ENCODE measurements at places on chromosomes 7 and 10.

- no peak for DNase-seq
These were observed 57.0 kb downstream of the BRI3 start for GRCh38 chr7:98338441-98338840.

GRCh38 chr10:106956216-106956915 lies 208.1 kb downstream of the SORCS1 start:
- DNase-seq, result no peak

DNA sequence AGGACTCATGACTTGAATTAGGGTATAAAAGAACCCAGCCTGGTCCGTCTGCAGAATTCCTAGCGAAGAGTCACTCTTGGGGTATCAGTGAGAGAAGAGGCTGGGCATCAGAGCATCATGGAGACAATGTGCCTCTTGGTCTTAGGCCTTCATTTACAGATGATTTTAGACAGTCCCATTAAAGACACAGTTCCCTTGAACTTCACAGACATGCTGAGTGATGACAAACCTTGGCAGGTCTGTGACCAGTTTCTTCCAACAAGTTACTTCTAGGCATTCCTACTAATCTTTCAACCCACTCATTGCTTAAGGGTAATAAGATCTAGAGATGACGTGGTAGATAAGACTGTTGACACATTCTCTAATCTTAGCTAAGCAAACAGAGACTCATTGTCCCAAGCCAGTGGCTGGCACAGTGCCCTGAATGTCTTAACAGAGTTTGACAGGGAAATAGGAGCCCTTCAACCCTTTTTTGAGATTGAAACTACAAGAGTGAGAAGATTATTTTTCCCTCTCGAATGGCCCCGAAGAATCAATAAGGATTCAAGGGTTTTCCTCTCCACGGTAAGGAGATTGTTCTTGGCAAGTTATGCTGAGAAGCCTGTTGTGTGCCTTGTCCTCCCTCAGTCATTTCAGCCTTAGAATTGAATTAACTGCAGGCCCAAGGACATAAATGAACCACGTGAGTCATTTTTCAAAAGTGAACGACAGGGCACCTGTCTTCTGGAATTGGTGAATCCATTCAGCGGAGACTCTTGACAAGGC lies 281.1 kb downstream of the CCDC3 start:
- DNase-seq, result peak; percentile 7

DNA sequence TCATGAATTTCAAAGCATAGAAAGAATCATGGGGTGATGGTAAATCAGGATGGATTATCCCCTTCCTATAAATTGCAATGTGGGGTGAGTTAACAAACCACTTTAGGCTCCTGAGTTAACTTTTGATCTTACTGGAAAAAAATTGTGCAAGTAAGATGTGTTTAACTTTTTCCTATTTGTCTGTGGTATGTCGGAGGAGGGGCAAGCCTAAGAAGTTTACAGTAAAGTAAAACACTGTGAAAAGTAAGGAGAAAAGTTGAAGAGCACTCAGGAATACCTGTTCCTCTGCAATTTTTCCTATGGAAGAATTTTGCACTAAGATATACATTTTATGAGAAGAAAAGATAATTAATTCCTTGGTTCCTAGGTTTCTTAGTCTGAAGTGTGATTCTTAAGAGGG lies 44.4 kb downstream of the IFIT5 start:
- no peak for DNase-seq

GRCh38 chr10:124336186-124336585 lies 82.5 kb downstream of the OAT start:
- DNase-seq, result no peak

- DNase-seq, result no peak
These were observed 2.6 kb upstream of the TNS3 start for GRCh38 chr7:47584536-47584895.

- DNase-seq, result no peak
These were observed 8.3 kb upstream of the GPR37 start for GRCh38 chr7:124773938-124774337.

- no peak for DNase-seq
These were observed 573.4 kb downstream of the ETV1 start for GRCh38 chr7:13416071-13416470.

DNA sequence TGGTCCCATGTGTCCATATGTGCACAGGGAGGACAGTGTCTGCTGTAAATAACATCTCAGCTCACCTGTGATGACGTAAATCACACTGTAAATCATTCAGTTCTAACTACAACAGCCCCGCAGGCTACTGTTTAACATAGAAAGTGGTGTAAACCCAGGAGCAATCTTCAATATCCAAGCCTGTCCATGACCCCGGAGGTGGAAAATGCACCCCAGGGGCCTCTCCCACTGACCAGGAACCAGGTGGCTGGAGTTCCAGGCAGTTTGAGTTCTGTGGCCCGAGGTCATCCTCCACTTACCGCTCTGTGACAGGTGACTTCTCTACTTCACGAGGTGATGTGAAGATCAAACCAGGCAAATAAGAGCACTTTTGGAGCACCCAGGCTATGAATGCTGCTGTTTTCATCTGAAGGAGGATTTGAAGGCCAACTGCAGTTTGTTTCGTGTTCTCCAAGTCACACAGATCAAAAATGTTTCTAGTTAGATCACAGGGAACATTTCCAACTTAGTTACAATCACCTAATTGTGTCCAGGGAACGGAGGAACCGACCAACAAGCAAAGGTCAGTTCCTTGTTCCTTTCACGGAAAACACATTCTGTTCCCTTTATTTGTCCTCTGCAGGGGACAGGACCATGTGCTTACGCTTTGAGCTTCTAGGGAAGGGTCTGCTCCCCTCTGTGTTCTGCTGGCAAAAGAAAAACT lies 131.8 kb downstream of the WDR37 start:
- no peak for DNase-seq

GRCh38 chr10:116912162-116912561 lies 62.9 kb downstream of the ENO4 start:
- DNase-seq, result no peak

- no peak for DNase-seq
These were observed 1.8 kb upstream of the OPN1SW start for GRCh38 chr7:128777156-128778123.

- DNase-seq, result no peak
These were observed 22.8 kb downstream of the VPS26A start for GRCh38 chr10:69146759-69147158.

GRCh38 chr7:132367795-132368194 lies 208.5 kb downstream of the PLXNA4 start:
- DNase-seq, result no peak

DNA sequence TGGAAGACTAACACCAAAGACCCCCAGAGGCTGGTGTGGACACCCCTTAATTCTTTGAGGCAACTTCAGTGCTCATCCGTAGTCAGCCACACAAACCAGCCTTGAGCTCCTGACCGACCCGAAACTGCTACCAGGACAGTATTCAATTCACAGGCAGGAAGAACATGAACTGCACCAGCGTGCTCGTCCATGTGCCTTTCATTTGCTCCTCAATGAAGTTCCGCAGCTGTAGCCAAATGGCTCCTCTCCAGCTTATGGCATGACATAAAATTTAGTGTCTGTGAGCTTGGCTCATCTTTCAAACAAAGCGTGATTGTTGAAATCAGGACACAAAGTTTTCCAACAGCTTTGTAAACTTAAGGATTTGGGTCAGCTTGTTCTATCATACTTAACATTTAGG lies 144.1 kb upstream of the FAM171A1 start:
- no peak for DNase-seq

DNA sequence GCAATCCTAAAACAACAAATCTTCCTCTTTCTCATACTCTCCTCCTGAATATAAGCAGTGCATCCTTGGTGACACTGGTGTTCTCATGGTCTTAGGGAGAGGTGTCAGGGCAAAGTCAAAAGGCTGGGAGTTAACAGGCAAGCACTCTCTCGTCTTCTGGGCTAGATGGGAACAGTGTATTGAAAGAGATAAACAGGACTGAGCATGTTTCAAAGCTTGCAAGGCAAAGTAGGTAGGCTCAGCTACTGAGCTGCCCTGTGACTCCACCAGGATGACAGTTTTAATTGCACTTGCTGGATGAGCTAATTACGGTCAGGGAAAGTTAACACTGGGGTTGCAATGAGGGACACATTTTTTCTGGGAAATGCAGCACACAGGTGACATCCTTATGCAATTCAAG lies 554.9 kb upstream of the NRP1 start:
- DNase-seq, result no peak

DNA sequence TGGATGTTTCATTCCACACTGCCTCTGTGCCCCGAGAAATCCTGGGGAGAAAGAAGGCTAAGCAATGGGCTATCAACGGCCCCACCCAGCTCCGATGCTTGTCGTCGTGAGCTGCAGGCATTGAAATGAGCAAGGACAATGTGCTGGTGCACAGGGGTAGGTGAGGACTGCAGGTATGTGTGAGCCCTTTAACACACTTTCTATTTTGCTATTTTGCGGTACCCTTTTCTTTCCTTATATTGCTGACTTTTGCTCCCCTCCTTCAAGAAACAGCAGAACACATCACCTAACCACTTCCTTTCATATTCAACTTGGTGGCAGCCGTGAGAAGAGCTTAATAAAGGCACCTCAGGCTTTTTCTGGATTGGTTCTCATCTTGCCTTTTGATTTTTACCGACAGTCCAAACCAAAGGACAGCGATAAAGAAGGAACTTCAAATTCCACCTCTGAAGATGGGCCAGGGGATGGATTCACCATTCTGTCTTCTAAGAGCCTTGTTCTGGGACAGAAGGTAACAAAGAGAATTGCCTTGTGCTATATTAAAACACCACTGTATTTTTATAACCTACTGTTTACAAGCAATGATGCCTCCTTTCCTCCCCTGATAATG lies 39.2 kb downstream of the AIFM2 start:
- no peak for DNase-seq

DNA sequence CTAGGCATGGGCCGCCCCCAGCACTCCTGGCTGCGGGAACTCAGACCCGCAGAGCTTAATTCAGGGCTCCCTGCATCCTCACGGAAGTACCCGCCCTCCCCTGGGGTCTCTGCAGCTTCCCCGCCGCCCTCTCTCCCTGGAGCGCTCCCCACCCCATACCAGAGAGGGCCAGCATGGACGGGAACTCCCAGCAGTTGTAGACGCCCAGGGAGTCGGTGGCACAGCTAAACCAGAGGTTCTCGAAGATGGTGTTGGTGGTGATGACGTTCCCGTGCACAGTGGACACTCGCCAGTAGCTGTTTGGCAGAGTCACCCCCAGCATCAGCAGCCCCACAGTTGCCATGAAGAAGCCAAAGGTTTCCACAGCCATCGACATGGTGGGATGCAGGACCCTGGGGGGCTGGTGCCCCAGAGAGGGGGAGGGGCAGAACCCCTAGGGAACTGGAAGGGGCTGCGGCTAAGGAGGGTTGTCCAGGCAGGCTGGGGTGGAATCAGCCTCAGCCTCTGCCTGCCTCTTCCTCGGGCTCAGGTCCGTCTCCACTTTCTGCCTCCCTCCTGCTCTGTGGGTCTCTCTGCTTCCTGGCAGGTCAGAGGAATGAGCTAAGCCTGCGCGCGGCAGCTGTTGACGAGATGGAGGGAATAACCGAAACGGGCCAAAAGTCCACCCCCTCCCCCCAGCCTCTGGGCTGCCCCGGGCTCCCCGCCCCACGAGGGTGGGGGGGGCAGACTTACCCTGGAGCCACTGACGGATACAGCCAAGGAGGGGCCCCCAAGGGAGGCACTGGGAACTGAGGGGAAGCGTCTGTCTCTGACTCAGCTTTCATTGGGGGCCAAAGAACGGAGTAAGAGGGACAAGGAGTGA lies at the start of gene CLDN15:
TSS of gene CLDN15 (minus strand) at position 597 of the 862 bp plus-strand sequence. CDS start at position 376, 221 bp downstream.
- no peak for DNase-seq

DNA sequence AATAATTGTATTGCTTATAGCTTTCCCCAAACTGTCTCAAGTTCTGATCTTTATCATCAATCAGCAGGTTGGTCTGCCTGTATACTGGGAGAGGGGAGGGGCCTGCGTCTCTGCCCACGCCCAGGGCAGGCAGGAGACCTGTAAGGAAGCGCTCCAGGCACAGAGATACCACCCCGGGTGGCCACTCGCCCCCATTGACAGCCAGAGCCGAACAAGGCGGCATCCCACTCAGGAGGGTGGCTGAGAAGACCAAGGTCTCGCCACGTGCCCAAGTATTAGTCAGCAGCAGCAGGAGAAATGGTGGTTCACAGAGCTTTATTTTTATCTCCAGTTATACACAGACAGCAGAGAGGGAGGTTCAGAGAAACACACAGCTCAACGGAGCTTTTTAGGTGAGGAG lies 7.2 kb downstream of the STK32C start:
- no peak for DNase-seq

DNA sequence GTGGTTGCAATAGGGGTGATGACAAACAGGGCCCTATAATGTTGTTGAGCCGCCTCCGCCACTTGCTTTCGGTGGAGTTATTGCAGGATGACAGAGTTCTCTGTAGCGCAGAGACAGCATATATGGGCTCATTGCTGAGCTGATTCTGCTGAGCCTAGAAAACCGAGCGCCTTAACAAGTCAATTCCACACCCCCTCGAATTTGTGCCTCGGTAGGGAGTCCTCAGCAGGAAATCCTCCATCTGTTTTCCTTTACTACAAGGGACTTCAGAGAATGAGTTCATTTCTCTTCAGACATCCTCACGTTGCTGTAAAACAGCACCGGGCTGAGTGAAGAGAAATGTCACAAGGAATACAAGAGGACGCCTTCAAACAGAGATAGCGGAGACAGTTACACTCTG lies 90.7 kb upstream of the KIAA1217 start:
- no peak for DNase-seq

All from stimulated activated CD8-positive, alpha-beta memory T cell treated with anti-CD3 and anti-CD28 coated beads, Interleukin-4, amount 100 ng/mL, for 24 hours (primary cell).